T-helper 22 cell (primary cell): ENCODE measurements at places on chromosomes 3 and 15.

DNA sequence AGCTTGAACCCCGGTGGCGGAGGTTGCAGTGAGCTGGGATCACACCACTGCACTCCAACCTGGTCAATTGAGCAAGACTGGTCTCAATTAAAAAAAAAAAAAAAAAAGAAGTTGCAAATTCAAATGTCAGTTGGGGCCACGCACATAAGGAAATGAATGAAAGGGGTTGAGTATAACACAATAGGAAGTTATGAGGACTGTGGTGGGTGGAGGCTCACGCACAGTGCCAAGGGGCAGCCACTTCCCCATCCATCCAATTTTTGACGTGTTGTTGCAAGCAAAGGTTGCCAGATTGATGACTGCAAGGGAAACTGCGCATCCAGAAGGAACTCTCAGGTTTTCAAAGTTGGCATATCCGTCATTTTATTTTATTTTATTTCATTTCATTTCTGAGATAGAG is 532.2 kb downstream of the NTRK3 start:
- DNase-seq, result no peak

DNA sequence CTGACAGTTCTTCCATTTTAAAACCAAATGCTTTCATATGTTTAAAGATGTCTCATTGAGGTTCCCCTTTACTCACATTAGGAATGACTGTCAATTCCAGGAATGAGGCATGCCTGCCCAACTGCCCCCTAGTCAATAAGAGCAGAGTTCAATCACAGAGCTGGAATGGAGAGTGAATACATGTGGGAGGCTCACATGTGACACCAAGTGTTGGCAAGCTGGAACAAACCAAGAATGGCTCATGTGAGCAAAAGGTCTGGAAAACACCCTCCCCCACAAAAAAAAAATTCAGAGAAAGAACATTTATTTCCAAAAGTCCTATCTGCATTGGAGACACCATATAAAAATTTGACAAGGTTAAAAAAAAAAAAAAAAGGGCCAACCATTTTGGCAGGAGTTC is 3.7 kb downstream of the PBRM1 start:
- no peak for DNase-seq

GRCh38 chr3:167839460-167840134 is 104.1 kb downstream of the SERPINI1 start:
- DNase-seq, result no peak

DNA sequence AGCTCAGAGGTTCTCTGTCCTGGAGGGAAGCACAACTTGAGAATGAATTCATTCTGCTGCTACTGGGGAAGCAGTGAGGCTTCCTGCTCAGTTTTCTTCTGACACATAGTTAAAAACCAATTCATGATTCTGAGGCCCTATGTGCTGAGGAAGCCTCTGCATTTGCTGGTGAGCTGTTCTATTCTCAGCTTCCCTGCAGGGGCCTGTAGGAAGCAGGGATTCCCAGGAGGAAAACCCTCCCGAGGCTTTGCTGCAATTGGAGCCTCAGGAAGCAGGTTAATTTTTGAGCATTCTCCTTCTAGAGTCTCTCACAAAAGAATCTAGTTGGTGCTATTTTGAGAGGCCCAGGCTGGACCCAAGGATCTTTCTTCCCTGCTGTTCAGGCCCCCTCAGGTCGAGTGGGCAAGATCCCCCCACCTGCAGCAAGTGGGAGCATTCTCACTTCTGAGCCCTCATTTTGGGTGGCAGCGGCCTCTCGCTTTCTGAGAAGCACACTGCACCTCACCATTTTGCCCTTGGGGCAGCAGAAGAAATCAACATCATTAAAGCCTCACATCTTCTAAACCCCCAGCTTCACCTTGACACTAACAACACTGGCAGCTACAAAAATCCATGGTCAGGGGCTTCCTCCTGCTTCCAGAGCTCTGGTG is 197.5 kb upstream of the TSC22D2 start:
- DNase-seq, result no peak

GRCh38 chr3:129461461-129462146 is 21.6 kb downstream of the IFT122 start:
- no peak for DNase-seq
